Stimulated activated CD8-positive, alpha-beta memory T cell treated with anti-CD3 and anti-CD28 coated beads, Interleukin-2, amount 100 ng/mL, for 48 hours (primary cell): ENCODE measurements at places on chromosomes 2 and 18.
A peak's percentile ranks its signal among the peaks of the same experiment; 100 is the strongest.

GRCh38 chr18:74645679-74646078 is 48.0 kb downstream of the ZNF407 start:
- no peak for DNase-seq

GRCh38 chr18:54117853-54118773 is 106.4 kb downstream of the MBD2 start:
- DNase-seq = no peak

DNA sequence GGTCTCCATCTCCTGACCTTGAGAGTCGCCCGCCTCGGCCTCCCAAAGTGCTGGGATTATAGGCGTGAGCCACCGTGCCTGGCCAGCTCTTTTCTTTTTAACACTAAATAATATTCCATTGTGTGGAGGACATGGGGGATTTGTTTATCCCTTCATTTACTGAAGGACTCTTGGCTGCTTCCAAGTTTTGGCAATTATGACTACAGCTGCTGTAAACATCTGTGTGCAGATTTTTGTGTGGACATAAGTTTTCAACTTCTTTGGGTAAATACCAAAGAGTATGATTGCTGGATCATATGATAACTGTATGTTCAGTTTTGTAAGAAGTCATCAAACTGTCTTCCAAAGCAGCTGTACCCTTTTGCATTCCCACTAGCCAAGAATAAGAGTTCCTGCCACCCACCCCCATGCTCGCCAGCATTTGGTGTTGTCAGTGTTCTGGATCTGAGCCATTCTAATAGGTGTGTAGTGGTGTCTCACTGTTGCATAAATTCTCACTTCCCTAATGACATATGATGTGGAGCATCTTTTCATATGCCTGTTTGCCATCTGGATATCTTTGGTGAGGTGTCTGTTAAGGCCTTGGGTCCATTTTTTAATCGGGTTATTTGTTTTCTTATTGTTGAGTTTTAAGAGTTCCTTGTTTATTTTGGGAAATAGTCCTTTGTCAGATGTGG is 52.2 kb downstream of the TNFRSF11A start:
- no peak for DNase-seq

GRCh38 chr18:48820483-48821250 is 130.1 kb downstream of the SMAD7 start:
- peak; percentile 22 for DNase-seq

DNA sequence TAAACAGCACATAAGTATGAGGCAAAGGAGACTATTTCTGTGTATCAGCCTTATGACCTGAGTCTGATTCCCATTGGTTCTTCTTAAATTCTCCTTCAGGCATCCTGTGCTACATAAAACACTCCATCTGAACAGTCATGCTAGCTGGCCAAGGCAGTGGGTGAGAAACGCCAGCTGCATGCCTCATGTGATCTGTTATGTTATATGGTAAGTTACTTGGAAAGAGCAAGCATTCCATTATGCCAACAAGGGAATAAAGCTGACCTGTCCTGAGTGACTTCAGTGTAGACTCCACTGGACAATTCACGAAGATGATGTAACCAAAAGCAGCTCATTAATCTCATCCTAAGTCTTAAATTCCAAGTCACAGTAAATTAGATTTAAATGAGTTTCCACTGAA is 216.5 kb upstream of the FN1 start:
- no peak for DNase-seq

- DNase-seq = no peak
Measured at GRCh38 chr2:156323754-156324153, 8.8 kb downstream of the NR4A2 start.

DNA sequence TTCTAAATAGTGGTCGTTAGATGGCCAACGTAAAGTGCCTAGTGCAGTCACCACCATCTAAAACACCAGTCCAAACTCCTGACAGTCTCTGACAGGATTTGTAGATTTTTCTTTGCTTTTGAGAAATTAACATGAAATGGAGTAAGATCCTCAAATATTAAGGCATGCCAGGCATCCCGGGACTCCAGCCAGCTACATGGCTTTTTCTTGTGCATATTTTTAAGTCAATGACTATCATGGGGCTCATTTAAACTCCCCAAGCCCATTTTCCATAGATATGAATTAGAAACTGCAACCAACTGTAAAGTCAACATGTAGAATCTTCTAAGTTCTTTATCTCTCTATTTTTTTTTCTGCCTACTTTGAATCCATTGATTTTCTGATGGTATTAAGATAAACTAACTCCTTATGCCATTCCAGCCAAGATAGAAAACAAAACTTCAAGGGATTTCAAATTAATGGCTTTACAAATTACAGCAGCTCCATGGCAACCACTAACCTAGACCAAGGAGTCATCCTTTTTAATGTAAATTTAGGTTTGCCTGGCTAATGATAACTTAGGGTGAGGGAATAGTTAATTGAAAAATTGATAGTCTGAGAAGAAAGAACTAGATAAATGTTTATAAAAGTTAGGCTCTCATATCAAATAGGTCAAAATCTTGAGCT is 764.1 kb upstream of the NXPH2 start:
- no peak for DNase-seq

- DNase-seq = no peak
Measured at GRCh38 chr2:129754421-129754820, 225.0 kb upstream of the RAB6C start.

- no peak for DNase-seq
Measured at GRCh38 chr2:9661261-9661660, 30.5 kb upstream of the YWHAQ start.

DNA sequence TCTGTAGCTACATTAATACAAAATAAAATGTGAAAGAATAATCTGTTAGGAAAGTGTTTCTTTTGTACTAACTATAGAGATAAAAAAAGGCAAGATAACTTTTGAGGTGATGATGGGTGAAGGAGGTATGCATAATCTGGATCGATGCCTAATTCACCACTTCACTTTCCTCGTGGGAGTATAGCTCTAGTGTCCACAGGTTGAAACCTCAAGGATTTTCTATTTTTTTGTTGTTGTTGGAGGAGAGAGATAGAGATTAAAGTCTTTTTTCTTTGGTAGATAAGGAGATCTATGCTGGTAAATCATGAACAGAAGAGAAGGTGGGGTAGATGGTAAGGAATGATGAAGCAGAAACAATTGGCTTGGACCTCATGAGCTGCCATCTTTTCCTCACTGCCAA is 635.3 kb upstream of the ZEB2 start:
- DNase-seq = no peak

GRCh38 chr2:66688951-66689350 is 254.0 kb downstream of the MEIS1 start:
- DNase-seq = no peak

- no peak for DNase-seq
Measured at GRCh38 chr18:24928301-24928878, 423.6 kb downstream of the ZNF521 start.

DNA sequence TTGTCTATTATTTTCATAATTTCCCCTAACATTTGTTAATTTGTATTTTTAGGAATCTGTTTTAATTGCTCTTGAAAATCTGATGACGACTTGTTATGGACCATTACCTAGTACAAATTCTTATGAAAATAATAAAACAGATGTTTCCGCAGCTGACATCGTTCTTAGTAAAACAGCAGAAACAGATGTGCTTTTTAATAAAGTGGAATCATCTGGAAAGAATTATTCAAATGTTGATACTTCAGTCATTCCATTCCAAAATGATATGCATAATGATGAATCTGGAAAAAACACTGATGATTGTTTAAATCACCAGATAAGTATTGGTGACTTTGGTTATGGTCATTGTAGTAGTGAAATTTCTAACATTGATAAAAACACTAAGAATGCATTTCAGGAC is 69.9 kb downstream of the PMS1 start:
- no peak for DNase-seq

DNA sequence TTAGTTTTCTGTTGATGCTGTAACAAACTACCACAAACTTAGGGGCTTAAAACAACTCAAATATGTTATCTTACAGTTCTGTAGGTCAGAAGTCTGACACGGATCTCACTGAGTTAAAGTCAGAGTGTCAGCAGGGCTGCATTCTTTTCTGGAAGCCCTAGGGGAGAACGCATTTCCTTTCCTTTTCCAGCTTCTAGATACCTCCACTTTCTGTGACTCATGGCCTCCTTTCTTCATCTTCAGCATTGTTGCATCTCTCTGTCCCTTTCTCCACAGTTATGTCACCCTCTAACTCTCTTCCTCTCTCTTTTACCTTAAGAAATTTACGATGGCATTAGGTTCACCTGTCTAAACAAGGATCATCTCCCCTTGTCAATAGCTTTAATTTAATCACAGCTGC is 13.3 kb upstream of the PPP4R1 start:
- DNase-seq = no peak

DNA sequence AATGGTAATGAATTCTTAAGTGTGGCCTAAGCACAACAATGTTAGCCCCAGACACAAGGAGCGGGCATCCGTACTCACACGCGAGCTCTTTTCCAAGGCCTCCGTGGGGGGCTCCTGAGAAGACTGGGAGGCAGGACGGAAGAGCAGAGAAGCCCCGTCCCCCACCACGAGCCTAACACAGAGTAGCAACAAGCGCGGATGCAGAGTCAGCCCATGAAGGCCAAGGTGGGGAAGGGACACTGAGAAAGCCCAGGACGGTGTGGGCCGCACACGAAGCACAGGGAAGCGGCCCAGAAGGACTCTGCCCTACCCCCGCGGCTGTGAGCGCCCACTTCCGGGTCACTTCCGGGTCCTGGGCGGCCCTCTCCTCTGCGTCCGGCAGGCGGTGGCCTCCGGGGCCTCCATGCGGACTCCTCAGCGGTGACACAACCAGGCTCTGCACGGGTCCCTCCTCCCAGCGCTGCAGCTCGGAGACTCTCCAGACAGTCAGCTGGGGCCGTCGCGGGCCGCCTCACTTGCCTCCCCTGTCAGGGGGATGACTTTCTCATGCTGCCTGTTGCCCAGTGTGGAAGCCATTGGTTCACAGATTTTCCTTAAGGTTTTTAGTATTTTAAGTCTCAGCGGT is 151.5 kb downstream of the MTCL1 start:
- no peak for DNase-seq

GRCh38 chr2:198347349-198347748 is 543.0 kb downstream of the PLCL1 start:
- DNase-seq = no peak

DNA sequence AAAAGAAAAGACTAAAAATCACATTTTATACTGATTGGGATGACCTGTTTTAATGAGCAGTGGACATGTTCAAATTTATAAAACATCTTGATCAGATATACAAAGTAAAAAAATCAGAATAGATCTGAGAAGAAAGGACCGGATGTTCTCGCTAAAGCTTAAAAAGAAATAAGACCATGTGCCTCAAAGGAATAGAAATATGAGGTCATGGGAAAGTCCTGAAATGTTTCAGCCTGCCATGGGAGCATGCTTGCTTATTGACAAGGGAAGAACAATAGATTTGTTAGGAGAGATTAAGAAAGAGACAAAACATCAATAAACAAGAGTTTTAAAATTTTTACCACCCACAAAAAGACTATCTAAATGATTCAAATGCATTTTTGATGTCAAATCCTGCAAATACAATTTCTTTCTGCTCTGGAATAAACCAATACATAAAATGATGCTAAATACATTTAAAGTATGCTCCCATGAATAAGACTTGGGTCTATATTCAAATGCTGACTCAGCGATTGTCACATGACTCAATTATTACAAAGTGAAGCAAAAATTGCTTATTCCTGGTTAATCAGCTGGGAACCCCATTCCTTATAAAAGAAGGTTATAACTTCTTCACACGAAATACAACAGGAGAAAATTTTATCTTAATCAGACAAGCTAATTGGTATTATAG is 633.9 kb upstream of the PKDCC start:
- no peak for DNase-seq

GRCh38 chr2:177324797-177325196 is 60.3 kb upstream of the NFE2L2 start:
- no peak for DNase-seq

- no peak for DNase-seq
Measured at GRCh38 chr2:162890690-162891311, 52.2 kb upstream of the KCNH7 start.
